ENCODE measurements at places on chromosomes 5 and 9. TPM values are rescaled to one million over a fixed set of nuclear protein-coding genes. Genes with fewer than 3 reads are reported as not detected.

The ZDHHC11 gene
- 5.0 TPM for total RNA-seq

- DNase-seq: no peak
These were observed 589.9 kb downstream of the DNAH5 start for GRCh38 chr5:13354611-13355010.

GRCh38 chr5:82349652-82350051 lies 71.5 kb upstream of the RPS23 start:
- DNase-seq: peak; percentile 38

- DNase-seq: no peak
These were observed 5.0 kb upstream of the POLR1E start for GRCh38 chr9:37480759-37481158.

DNA sequence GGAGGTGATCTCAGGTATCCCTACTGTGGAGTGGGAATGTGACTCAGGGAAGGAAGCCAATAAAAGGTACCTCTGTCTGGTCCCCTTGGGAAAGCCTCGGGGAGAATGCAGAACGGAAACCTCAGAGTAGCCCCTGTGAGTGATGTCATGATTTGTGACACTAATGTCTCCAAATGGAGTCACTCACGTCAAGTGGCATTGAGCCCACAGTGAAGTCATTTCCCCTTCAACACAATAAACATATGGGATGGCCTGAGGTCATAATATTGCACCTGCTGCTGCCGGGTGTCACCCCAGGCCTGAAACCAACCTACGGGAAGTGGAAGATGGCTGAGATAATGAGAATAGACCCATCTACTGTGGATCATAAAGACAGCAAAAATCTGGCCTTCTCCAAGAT lies 75.9 kb upstream of the GOLM1 start:
- DNase-seq: no peak

- no peak for DNase-seq
These were observed 19.8 kb downstream of the IL12B start for GRCh38 chr5:159310511-159310910.

- DNase-seq: no peak
These were observed 47.5 kb downstream of the TENT4A start for GRCh38 chr5:6760686-6761085.

GRCh38 chr5:57538341-57538955 lies 55.8 kb upstream of the ACTBL2 start:
- no peak for DNase-seq

- DNase-seq: no peak
These were observed 35.5 kb downstream of the POU5F2 start for GRCh38 chr5:93705896-93706295.

- DNase-seq: no peak
These were observed 11.1 kb upstream of the ETF1 start for GRCh38 chr5:138554143-138554542.

GRCh38 chr5:120375248-120375647 lies 88.9 kb upstream of the PRR16 start:
- DNase-seq: no peak

GRCh38 chr5:180898621-180899246 lies at the start of gene BTNL8:
Gene BTNL8, plus strand, starts transcription at chr5:180899159. Its CDS starts 152 bp downstream, at chr5:180899311.
- peak; percentile 47 for DNase-seq
